ENCODE measurements at places on chromosomes 1 and 21. TPM values are rescaled to one million over a fixed set of nuclear protein-coding genes. Genes with fewer than 3 reads are reported as not detected.
A peak's percentile ranks its signal among the peaks of the same experiment; 100 is the strongest.

The ACOT7 gene
- total RNA-seq: 38.8 TPM

The TEKT2 gene
- total RNA-seq: 4.8 TPM

The INAVA gene
- under 0.01 TPM for total RNA-seq

- DNase-seq: no peak
Measured at GRCh38 chr1:5273280-5274003, 619.0 kb downstream of the AJAP1 start.

- DNase-seq: no peak
Measured at GRCh38 chr1:218565377-218565776, 220.2 kb downstream of the TGFB2 start.

GRCh38 chr1:184270556-184270955 is 116.3 kb upstream of the C1orf21 start:
- DNase-seq: no peak

DNA sequence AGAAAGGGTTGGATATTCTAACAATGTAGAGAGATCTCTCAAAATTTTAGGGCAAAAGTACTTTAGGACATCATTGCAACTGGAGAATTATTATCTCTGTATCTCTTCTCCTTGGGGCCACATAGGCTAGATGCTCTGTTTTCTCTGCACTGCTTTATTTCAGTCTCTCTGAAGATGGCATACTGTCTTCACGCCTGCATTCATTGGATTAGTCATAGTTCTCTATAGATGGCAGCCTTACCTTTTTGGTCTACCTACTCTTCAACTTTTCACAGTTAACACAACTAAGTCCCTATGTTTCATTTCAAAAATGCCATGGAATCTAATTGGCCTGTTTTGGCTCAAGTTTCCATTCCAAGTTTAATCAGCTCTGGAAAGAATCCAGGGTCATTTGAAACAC is 1623.3 kb upstream of the B3GALT2 start:
- DNase-seq: no peak

The MTMR11 gene
- total RNA-seq: 0.27 TPM

The C1orf116 gene
- under 0.01 TPM for total RNA-seq

GRCh38 chr21:43981871-43982210 is 30.3 kb upstream of the TRAPPC10 start:
- DNase-seq: no peak

DNA sequence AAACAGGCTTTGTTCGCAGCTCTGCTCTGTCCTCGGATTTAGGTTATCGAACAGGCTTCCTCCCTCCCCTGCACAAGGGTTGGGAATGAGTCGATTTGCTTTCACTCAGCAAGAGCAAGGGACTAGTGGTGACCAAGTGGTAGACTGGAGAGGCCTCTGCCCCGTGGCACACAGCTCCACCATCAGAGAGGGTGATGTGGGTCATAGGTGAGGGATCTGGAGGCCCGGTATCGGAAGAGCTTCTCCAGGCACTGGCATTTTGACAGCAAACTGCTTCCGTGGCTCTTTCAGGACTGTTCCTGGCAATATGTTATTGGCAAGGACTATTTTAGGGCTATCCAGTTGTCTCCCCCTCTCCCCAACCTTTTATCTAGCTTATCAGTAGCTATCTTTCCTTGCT is 3.1 kb upstream of the ELF3 start:
- DNase-seq: no peak

DNA sequence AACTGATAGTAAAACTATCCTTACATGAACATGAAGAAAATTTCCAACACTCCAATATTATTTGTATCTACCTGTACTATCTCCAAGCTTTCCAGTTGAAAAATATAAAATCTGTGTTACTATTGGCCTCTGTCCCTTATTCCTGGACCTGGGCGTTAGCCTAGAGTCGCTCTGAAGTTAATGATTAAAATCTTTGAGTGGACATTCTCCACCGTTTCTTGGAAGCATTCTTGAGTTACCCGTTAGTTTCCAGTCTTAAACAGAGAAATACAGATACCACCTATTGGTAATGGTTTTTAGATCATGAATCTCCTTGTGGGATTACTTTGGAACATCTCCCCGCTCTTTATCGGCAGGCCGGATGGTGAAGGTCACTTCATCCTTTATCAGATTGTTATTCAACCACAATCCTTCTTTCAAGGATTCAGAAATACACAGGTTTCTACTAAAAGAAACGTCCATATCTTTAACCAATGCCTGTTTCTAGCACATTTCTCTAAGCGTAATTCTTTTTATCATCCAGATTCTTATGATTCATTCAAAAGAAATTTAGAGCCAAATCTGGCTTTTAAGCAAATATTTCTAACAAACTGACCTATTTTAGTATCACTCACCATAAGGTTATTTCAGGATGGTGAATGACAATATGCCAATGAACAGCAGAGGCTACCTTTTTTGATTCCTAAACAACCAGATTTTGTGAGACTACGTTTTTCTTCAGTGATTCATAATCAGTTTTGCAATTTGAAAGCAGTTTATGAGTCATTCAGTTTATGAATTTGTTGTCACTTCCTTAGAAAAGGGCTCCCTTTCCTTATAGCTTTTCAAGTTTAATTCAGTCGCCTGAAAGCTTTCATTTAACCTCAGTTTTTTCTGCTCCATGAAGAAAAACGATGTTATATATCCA is 70.2 kb upstream of the ERRFI1 start:
- no peak for DNase-seq

GRCh38 chr1:180888870-180889269 is 23.8 kb upstream of the KIAA1614 start:
- no peak for DNase-seq

DNA sequence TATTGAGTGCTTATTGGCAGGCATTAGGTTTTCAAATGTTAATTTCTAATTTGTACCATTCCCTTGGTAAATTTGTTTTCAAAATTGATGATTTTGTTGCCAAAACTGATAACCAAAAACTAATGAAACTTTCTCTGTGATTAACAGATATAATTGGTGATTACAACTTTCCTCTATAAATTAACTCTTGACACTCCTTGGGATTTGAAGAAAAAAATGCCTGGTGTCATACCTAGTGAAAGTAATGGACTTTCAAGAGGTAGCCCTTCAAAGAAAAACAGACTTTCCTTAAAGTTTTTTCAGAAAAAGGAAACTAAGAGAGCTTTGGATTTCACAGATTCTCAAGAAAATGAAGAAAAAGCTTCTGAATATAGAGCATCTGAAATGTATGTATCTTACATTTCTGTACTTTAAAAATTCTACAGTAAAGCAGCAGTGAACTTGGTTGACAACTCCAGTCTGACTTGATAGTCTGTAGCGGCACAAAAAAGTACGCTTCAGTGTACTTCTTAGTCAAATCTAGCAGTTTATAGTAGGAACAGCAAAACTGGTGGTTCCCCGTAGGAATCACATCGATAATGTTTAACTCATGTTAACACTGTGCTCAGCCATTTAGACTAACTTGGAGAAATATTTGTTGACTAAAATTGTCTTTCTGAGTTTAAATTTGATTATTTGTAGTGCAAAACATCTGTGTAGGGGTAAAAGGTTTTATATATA is 3.0 kb downstream of the USP1 start:
- DNase-seq: peak; percentile 18

GRCh38 chr1:56967900-56968832 is 2.4 kb upstream of the C8B start:
- DNase-seq: no peak

GRCh38 chr1:58784758-58785441 is 1.1 kb upstream of the JUN start:
- DNase-seq: peak; percentile 82

DNA sequence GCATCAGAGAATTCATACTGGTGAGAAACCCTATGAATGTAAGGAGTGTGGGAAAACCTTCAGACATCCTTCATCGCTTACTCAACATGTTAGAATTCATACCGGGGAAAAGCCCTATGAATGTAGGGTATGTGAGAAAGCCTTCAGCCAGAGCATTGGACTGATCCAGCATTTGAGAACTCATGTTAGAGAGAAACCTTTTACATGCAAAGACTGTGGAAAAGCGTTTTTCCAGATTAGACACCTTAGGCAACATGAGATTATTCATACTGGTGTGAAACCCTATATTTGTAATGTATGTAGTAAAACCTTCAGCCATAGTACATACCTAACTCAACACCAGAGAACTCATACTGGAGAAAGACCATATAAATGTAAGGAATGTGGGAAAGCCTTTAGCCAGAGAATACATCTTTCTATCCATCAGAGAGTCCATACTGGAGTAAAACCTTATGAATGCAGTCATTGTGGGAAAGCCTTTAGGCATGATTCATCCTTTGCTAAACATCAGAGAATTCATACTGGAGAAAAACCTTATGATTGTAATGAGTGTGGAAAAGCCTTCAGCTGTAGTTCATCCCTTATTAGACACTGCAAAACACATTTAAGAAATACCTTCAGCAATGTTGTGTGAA is 12.8 kb downstream of the ZFP69B start:
- no peak for DNase-seq

DNA sequence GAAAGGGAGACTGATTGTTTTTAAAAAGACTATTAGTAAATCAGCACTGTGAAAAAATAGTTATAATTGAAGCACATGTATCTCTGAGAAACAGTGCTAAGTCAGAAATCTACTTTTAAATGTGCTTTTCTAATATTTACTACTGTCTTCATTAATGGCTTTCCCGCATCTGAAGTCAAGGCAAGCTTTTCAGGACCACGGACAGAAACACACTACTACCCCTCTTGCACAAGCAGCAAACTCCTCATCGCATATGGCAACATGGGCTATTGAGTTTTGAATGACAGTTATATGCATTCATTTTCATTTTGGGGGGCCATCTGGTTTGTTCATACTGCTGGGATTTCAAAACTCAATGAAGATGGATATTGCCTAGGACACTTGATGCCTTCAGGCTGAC is 433.4 kb upstream of the CAMK1G start:
- no peak for DNase-seq

The TRIM67 gene
- total RNA-seq: under 0.01 TPM

DNA sequence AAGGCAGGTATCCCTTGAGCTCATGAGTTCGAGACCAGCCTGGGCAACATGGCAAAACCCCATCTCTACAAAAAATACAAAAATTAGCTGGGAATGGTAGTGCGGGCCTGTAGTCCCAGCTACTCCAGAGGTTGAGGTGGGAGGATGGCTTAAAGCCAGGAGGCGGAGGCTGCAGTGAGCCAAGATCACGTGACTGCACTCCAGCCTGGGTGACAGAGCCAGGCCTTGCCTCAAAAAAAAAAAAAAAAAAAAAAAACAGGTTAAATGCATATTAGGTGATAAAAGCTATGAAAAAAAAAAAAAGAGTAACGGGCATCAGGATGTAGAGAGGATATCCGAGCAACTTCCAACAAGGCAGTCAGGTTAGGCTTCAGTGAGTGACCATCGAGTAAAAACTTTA is 2.8 kb upstream of the SRRM1 start:
- no peak for DNase-seq

The RAP1GAP gene
- total RNA-seq: 0.27 TPM

DNA sequence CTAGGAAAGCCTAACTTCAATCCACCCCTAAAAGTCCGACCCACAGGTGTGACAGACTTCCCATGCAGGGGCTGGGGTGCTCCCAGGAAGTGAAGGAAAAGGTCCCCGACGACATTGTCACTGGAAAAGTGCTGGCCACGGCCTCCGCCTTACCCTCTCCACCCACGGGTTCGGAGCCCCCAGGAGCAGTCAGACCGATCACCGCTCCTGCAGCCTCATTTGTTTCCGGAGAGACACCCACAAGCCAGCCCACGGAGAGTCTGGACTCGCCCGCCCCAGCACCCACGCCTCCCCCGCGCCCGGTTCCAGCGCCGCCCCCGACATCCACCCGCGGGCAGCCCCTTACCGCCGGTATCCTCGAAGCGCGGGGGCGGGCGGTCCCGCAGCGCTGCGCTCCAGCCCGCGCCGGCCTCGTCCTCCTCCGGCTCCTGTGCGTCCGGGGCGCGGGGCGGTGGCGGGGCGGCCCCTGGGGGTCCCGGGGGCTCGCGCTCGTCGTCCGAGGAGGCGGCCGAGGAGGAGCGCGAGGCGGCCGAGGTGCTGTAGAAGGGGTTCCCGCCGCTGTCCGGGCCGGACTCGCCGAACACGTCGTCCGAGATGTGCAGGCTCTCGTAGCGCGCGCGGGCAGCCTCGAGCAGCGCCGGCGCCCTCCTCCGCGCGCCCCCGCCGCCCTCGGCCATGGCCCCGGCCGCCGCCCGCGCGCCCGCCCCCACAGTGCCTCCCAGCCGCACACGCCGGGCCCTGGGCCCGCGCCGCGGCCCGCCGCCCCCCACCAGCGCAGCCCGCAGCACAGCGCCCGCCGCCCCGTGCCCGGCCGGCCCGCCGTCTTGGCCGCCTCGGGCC is 660 bp downstream of the PGBD5 start:
- no peak for DNase-seq

DNA sequence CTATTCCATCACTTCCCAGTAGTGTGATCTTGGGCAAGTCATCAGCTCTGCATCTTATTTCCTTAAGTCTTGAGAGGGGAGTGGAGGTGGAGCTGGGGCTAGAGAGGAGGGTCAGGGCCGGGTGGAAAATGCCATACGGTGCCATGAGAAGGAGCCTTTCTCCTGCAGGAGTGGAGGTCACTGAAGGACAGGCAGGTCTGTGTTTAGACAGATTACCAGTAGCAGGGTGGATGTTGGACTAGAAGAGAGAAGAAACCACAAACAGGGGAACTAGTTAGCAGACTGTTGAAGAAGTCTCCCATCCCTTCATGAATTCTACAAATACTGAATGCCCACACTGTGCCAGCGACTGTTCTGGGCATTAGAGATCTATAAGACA is 13.9 kb upstream of the CPT2 start:
- DNase-seq: no peak

GRCh38 chr1:208584167-208584755 is 340.1 kb upstream of the PLXNA2 start:
- DNase-seq: no peak

The HES2 gene
- under 0.01 TPM for total RNA-seq

- DNase-seq: peak; percentile 30
Measured at GRCh38 chr1:84387480-84388163, 10.7 kb upstream of the DNASE2B start.

GRCh38 chr1:111778541-111779051 is 22.9 kb downstream of the DDX20 start:
- DNase-seq: no peak

GRCh38 chr1:230077436-230078213 is 10.6 kb downstream of the GALNT2 start:
- DNase-seq: no peak

GRCh38 chr1:22024485-22025367 is 23.3 kb downstream of the CELA3A start:
- DNase-seq: peak; percentile 90

GRCh38 chr1:224615861-224616755 is at the start of gene CNIH3:
TSS of gene CNIH3 (plus strand) at chr1:224616317. CDS start at chr1:224617175, 858 bp downstream.
- no peak for DNase-seq

- no peak for DNase-seq
Measured at GRCh38 chr1:153985941-153986761, at the start of gene RAB13. TSS of gene RAB13 (minus strand) at chr1:153986339. CDS start at chr1:153986236, 103 bp downstream.

DNA sequence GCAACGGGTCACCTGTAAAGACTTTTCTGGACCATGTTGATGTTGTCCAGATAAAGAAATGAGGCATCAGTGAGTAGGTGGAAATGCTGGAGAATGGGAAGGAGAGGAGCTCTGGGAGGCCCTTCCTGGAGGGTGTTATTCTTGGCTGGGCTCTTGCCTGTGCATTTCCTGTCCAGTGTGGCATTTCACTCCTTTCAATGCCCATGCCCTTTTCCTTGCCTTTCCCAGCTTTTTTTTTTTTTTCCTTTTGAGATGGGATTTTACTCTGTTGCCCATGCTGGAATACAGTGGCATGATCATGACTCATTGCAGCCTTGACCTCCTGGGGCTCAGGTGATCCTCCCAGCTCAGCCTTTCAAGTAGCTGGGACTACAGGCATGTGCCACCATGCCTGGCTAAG is 11.8 kb downstream of the NOS1AP start:
- no peak for DNase-seq

The DYNLT4 gene
- total RNA-seq: 2.2 TPM
